ENCODE measurements at places on chromosomes 3 and 15. TPM values are rescaled to one million over a fixed set of nuclear protein-coding genes. Genes with fewer than 3 reads are reported as not detected.

Gene PP2D1
- total RNA-seq: not detected

Gene ITGB5
- total RNA-seq: 25.6 TPM

Gene TMEM212
- not detected for total RNA-seq

Gene ABTB1
- total RNA-seq: 4.7 TPM

Gene RUBCN
- total RNA-seq: 29.3 TPM

Gene CRABP1
- 10.5 TPM for total RNA-seq

DNA sequence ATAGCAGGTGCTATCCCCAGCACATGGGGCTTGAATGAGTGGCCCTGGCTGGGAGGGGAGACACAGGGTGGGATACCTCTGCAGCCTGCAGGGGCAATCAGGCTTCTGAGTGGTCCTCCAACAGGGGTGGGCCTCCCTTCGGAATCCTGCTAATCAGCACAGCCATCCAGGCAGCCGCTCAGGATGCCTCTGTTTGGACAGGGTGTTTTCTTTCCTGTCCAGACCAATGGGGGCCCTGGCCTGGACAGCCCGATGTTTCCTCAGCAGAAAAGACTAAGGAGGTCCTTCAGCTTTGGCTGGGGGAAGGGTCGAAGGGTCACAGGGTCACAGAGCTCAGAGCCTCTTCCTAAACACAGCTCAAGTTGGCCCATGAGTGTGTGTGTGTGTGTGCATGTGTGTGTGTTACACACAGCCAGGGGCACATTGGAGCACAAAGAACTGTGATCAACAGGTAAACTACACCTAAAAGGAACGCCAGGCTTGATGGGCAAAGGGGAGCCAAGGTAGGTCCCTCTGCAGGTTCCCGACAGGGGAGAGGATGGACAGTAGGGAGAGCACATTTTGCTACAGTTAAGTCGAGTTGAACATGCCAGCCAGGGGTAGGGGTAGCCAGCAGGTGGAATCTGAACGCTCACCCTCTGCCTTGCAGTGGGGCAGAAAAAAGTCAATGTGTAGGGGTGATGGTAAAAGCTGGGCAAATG, 1.1 kb upstream of the HAPLN3 start:
- no peak for DNase-seq

DNA sequence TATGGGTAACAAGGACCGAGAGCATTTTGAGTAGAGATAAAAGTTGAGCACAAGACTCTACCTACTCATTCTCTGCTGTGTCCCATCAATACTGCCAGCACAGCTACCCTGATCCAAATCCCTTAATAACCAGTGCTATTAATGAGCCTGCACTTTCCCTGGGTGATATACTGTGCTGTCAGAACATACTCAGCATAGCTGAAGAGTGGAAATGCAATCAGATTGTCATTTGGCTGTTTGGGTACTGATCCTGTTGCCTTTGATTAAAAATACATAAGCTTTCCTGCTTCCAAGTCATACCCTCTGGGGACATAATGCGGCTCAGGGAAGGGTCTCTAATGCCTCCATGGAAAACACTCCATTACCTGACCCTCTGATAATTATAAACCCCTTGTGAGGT, 917.5 kb downstream of the SQOR start:
- DNase-seq: no peak

- no peak for DNase-seq
Observed at GRCh38 chr3:135224815-135225362, 429.8 kb downstream of the EPHB1 start.

DNA sequence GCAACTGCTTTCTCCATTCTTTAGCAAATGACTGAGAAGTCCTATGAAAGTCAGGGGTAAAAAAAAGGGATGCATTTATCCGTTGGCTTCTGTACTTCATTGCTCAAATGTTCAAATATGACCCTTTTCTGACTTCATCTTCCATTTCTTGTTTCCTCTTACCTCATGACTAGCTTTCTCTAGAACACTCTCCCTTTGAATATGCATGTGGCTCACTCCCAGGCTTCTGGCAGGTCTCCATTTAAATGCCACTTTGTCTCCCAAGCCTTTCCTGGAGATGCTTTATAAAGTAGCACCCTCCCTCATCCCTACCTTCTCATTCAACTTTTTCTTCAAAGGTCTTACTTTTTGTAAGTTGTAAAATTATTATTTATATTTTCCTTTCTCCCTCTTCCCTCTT, 781.8 kb downstream of the NAALADL2 start:
- DNase-seq: no peak

DNA sequence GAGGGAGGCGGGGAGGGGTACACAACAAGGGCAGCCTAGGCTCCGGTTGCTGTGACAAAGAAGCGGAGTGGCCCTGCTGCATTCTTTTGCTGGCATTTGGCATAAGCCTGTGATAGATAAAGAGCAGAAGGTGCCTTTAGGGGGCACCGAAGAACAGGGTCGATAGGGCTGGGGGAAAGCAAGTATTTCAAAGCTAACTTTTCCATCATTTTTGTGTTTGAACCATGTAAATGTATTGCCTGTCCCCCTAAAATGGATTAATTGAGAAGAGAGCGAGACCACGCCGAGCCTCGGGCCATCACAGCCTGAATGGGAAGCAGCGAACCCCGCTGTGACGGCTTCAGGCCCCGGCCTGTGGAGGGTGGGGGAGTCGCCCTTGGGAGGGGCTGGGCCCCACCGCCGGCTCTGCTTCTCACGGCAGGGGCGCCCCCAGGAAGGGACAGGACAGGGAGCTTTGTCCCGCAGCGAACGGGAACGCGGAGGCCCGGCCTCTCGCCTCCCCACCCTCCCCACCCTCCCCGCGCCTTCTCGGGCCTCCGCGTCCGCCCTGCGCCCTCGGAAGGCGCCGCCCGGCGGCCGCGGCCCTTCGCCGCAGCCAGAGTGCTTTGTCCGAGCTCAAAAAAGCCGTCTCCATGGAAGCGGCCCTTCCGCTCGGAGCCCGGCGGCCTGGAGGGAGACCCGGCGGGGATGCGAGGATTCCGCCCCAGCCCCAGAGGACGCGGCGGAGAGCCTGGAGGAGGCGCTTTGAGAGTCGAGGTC, 32.4 kb upstream of the ALDH1L1 start:
- DNase-seq: no peak

DNA sequence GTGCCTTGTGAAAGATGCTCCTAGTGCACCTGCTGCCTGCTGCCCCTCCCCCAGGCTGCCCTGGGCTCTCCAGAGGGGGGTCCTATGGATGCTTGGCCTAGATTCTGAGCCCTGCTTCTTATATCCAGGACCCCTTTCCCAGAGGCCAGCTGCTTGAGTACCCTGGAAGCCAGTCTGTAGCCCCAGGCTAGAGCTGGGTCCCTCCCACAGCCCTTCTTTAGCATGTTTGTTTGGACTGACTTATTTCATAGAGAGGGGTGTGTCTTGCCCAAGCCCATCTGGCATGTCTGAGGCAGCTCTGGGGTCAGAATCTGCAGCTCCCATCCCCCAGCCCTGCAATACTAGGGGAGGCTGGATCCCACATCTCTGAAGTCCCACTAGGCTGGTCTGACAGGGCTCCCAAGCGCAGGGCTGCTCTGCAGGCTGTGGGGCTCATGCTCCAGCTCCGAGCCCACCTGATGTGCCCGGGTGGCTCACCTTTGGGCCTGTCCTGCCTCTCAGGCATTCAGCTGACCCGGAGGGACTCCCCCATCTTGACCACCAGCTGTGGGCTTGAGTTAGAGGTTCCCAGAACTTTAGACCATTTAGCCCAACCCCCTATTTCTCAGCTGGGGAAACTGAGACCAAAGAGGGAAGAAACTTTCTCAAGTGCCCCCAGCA, 3.1 kb downstream of the CHRNB4 start:
- no peak for DNase-seq

GRCh38 chr3:14537590-14538450, 2.3 kb downstream of the GRIP2 start:
- no peak for DNase-seq

DNA sequence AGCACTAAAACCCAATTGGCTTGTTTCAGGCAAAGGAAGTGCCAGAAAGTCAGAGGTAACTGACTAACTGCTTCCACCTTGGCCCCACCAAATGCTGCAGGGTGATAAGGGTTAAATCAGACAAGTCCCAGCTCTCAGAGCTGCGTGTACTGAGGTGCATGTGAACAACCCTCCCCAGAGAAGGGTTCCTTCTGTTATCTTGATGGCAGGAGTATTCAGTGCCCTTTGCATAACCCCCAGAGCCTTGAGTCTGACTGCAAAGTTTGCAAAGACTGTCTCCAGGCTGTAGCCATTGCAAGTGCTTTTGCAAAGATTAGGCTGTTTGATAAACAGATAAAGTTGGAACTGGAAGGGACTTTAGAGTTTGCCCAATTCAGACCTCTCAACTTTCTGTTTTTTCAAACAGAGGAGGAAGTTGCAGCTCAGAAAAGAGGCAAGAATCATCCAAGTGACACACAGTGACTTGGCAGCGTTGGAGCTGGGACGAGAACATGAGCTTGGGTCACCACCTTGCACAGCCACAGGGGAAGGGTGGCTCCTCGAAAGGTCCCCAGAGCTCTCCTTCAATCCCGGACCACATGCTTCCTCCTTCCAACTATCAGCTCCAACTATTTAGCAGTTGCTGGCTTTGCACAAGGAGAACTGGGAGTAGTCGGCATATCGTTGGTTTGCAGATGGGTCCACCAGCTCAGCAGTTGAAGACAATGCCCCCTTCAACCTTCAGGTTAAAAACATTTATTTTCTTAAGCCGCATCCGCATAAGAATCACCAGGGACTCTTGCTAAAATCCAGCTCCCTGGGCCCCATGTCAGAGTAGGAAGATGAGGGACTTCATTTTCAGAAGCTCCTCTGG, 224.8 kb upstream of the HES1 start:
- no peak for DNase-seq

DNA sequence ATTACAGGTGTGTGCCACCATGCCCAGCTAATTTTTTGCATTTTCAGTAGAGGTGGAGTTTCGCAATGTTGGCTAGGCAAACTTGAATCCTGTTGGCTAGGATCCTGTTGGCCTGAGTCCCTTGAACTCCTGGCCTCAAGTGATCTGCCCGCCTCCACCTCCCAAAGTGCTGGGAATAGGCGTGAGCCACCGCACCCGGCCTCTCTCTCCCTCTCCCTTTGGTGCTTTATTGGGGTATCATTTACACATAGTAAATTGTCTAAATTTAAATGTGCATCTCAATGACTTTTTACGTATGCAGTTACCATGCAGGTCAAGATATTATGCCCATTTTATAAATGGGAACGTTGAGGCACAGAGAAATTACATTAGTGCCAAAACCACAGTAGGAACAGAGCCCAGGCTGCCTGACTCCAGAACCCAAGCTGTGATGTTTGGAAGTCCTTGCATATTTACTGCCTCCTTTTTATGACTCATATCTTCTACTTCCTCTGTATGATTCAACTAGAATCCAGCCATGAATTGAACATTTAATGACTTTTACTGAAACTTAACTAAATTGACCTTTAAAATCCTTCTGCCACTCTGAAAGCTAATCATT, 34.0 kb upstream of the RPP14 start:
- DNase-seq: no peak

- no peak for DNase-seq
Observed at GRCh38 chr3:151330899-151331298, 1.6 kb upstream of the P2RY13 start.

All from occipital lobe (tissue), 3 donors.